Left renal cortex interstitium (tissue), 4 donors: ENCODE measurements at places on chromosomes 1 and 21.

DNA sequence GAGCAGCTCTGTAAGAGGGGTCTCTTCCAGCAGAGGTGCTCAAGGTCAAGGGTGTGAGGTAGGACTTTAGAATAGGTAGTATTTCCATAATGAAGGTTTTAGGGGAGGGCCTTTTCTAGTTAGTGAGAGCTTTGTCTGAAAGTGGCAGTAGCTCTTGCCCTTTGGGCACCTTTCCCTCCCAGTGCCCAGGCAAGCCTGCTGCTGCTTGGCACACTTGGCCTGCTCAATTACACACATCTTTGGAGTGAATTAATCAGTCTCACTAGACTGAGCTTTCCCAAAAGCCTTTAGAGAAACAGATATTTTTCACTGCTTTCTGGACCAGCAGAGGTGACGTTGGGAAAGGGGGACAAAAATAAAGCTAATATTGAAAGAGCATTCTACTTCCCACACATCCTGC is 48.0 kb downstream of the MAB21L3 start:
- DNase-seq, result no peak

DNA sequence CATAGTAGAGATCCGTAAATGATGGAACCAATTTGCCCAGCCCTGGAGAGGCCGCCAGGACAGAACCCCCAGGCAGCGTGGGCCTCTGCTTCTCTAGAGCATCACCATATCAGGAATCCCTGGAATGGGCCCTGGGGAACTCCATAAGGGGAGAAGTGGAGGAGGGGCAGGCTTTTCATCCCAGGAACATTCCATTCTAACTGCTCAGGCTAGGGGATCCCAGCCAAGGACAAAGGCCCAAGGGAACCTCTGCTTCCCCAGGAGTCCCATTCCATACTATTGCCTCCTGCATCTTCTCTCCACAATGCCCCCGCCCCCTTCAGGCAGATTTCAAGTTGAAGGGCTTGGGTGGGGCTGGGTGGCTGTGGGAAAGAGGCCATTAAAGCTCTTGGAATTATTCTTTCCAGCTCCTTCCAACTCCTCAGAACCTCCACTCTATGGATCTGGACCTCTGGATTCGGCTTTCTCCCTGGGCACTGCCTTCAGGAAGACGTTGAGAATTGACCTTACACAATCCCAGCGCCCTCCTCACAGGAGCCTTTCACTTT is 6.0 kb downstream of the TRNP1 start:
- no peak for DNase-seq

DNA sequence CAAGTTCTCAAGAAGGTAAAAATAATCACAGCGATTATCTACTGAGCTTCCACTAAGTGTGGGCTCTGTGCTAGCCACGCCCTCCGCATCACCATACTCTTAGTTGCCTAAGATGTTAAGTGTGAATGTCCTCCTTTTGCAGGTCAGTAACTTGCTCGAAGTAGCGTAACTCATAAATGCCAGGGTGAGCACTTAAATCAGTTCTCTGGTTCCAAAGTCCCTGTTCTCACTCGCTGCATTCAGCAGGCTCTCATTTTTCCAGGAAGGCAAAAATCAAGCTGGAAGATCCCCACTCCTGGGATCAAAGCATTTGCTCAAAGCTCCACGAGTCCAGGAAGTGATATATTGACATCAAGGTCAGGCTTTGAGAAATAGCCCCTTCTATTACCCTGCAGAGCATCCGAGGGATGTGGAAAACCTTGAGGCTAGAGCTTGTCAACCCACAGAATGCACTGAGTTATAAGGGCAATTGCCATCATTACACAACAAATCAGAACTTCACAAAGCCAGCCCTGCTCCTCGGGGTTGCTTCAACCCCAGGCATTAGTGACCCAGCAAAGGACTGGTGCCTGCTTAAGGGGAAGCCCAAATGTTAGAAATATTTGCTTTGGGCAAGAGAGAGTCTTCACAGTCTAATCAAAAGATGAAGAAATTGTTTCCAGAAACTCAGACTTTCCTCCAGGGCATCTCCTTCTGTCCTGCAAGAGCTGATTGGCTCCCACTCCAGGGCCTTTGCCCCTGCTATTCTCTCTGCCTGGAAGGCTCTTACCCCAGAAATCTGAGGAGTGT is 19.5 kb downstream of the SLC30A1 start:
- DNase-seq, result no peak

DNA sequence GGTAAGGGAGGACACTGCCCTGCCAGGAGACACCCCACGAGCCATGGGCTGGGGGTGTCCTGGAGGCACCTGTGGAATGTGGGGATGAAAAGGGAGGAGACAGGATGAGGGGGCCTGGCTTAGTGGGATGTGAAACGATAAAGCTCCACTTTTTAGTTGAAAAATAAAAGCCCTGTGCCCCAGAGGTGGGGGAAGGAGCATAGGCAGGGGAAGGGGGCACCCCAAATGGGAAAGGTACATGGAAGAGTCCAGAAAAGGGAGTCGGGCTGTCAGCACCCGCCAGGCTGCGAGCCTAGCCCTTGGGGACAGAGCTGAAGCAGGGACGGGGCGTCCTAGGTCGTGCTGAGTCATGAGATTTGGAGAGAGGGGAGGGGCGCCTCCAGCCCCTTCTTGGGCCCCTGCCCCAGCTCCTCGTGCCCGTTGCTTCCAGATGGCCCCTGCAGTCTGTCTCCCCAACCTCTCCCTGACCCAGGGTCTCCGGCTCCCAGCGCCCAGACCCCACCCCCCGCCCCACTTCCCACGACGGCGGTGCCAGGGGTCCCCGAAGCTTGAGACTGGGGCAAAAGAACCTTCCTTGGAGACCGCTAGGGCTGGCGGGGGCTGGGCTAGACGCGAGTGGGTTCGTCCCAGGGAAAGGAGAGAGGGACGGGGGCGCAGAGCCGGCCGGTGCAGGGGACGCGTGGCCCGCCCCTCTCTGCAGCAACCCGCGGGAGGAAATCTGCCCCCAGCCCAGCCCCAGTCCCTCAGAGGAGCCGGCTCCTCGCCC is 795 bp downstream of the SYT2 start:
- no peak for DNase-seq

DNA sequence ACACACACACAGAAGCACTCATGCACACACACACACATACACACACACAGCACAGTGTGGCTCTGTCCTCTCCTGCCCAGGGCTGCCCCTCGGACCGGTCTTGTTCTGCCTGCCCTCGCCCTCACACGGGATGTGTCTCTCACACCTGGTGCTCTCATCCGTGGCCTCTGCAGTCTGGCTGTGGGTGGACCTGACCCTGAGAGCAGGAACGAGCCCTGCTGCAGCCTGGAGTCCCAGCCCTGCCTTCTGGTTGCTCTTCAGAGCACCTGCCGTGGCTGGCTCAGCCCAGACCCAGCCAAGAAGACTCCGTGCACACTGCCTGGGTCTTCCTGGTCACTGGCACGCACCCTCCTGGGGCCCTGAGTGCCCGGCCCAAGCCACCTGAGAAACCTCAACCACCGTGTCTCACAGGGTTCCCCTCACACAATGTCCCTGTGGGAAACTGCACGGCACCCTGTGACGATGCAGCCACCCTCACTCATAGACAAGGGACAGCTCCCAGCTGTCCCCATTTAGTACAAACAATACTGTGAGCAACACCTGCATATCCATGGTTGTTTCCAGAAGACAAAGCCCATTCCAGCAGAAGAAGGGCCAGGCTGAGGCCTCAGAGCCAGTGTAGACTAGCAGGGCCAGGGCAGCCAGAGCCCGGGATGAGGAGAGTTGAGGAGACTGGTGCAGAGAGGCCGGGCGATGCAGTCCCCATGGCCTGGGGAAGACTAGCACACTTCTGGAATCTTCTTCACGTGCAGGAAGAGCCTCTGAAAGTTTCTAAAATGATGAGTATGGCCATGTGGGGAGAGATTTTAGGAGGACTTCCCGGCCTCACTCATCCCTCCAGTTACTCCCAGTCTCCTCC is 234.0 kb downstream of the NPHP4 start:
- no peak for DNase-seq

DNA sequence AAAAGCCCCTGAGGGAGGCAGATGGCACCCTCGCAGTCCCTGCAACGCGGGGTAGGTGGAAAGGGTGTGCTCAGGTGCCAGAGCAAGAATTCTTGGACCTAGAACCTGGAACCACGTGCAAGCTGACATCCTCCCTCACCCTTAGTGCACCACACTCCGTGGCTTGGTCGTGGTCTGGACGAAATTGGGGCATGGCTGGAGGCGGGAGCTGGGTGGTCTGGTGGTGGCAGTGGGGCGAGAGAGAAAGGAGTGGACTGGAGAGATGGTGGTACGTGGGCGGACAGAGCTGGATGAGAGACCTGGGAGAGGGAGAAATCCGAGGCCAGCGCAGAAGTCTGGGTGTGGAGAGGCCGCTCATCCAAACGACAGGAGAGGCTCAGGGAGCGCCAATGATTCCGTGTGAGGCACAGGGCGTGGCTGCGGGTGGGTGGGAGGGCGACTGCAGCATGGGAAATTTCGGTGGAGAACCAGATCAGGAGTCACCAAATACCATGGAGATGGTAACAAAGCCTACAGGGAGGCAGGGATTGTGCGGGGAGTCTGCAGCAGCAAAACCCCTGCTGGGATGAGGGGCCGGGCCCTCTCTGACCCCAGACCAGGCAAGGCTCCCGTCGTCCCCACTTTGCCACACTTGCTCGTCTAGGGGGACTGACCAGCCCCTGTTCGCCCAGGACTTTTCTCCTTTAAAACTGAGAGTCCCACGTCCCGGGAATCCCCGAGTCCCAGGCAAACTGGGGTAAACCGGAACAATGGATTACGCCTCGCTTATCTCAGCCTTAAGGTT is 31.9 kb downstream of the CDCP2 start:
- DNase-seq, result no peak

DNA sequence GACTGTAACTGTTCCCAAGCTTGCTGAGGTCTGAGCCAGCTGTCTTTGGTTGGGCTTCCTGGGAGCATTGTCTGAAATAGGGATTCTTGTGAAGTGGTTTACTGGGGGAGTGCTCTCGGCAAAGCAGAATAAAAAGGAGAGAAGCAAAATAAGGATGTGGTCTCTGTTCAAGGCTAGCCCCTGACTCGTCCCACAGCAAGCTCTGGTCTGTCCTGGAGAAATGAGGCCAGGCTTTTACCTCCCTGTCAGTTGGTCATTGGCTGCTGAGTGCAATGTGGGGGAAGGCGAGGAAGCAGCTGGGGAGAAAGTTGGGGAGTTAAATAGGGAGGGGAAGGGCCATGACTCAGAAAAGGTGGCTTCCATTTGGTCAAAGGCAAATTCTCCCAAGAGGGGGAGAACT is 303.9 kb upstream of the DUSP10 start:
- DNase-seq, result no peak

DNA sequence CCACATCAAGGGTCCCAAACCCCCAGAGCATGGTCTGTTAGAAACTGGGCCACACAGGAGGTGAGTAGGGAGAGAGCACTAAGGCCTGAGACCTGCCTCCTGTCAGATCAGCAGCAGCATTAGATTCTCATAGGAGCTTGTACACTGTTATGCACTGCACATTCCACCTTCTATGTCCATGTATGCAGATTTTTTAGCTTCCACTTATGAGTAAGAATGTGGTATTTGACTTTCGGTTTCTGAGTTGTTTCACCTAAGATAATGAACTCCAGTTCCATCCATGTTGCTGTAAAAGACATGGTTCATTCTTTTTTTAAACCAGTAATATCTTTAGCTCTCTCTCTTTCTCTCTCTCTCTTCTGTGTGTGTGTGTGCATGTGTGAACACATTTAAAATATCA is 663 bp upstream of the GBP6 start:
- DNase-seq, result no peak

DNA sequence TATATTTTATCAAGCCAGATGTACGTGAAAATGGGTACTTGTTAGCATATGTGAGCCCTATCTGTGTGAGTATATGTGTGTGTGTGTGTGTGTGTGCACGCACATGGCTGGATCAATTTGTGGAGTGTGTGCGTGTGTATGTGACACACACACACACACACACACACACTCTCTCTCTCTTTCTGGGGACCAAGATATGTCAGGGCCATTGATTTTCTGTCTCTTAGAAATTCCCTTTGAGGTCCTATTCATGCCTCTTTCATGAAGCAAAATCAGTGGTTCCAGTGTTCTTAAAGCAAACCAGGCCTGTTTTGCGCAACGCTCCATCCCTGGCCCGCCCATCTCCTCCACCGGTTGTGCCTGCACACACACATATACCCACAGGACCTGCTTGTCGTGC is 90.0 kb downstream of the EPHB2 start:
- DNase-seq, result no peak
